ENCODE measurements at places on chromosomes 6 and 20.

GRCh38 chr6:2738373-2738979, 12.2 kb downstream of the MYLK4 start:
- peak; percentile 28 for DNase-seq

- DNase-seq, result no peak
Measured at GRCh38 chr6:145367149-145367548, 368.2 kb downstream of the EPM2A start.

DNA sequence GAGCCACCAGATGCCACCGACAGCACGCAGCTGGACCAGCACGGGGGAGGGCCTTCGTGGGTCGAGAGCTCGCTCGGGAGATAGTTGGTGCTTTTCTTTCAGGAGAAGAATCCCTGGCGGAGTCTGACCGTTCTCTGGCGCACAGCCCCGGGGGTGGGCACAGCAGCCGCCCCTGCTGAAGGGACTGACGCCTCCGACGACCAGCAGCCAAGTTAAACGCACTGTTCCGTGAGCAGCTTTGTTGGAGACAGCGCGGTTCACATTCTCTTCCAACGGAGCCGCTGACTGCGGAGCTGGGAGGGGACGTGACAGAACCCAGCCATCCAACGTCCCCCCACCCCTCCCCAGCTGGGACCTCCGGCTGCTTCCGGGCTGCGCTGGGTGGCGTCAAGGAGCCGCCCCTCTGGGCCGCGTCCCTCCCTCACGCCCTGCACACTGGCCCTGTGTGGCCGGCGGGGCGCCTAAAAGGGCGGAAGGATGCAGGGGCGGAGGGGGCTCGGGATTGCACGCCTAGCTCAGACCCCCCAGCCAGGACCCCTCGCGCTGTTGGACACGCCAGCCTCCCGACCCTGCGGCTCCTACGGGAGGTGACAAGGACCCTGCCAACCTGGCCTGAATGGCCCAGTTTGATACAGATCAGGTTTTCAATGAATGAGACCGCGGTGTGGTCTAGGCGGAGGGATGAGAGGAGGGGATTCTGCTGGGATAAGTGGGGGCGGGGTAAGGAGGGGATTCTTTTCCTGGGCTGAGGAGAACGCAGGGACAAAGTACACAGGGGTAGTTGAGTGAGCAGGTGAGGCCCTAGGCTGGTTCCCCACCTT, 36.4 kb upstream of the KHDC1 start:
- DNase-seq, result no peak

- DNase-seq, result no peak
Measured at GRCh38 chr6:151502499-151502898, 8.7 kb downstream of the CCDC170 start.

DNA sequence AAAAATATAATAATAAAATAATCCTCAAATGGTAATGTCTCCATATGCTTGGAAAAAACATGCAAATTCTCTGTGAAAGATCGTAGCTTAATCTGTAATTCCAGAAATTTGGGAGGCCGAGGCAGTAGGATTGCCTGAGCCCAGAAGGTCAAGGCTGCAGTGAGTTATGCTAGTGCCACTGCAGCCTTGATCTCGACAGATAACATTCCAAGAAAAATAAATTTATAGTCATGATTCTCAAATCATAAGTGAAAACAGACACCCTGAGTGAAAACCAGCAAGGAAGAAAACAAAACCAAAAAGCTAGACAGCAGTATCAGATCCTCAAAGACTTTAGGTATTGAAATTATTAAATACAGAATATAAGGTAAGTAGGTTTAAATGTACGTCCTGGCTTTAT, 3.8 kb upstream of the MUC21 start:
- DNase-seq, result no peak

DNA sequence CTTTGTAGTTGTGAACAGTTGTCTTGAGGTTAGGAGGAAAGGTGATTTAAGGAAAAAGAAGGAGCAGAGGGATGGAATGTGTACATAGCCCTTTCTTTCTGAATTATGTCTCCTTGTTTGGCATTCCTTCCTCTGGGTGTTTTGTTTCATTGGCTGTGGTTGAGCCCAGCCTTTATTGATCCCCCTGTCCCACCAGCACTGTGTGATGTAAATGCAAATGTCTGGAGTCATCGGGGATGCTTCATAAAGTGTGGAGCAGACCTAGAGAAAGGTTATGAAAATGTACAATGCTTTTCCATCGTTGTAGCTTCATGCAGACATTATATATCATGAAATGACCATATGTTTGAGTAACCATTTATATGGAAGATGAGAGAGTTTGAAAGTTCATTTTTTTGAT, 164.5 kb downstream of the PLCB1 start:
- DNase-seq, result no peak

GRCh38 chr20:53922901-53923314, 147.5 kb downstream of the BCAS1 start:
- no peak for DNase-seq

DNA sequence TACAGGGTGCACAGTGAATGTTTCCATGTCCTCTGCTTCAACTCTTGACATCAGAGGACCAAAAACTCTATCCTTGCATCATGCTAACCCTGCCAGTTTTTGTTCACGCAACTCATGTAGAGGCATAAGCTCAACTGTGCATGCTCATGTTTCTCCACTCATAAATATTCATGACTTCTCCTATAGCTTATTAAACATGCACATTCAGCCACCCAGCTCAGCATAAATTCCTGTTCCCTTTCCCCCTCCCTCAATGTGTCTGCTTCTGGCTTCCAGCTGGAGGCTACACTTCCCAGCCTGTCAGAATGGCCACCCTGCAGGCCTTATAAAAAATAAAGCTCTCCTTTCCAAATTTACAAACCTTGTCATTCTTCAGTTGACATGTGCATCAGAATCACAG, 154.6 kb downstream of the KIF16B start:
- DNase-seq, result no peak

GRCh38 chr20:53354314-53354713, 239.3 kb downstream of the ZNF217 start:
- DNase-seq, result no peak

DNA sequence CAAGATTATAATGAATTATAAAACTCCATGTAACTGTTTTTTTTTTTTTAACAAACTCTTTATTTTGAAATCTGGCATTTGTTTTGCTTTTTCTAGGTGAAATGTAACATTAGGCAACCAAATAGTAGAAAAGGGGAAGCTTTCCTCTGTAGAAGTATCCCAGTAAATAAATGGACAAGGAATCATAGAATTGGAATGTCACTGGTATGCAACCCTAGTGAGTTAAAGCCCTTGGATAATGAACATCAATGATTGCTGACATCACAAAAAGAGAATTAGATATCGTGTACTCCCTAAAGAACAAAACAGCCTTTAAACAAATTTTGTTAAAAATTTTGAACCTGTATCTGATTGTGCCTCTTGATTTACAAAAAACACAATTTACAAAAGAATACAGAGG, 93.9 kb upstream of the OGFRL1 start:
- DNase-seq, result no peak

DNA sequence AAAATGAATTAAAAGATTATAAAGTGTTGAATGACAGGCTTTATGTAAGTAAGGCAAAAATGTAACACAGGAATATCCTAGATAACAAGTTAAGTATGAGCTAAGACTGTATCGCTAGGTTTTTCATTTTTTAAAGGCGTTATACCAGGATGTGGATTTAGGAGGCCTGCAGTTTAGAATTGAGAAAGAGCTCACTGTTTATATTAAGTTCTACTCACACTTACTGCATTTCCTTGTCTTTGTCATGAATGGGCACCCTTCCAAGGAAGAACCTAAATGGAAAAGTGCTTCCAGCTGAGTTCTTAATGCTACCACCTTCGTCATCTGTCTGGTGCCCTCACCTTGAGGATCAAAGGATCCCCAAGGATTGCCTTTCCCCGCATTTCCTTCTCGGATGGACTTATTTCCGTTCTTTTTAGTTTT, 148.7 kb downstream of the SOX4 start:
- DNase-seq, result no peak

GRCh38 chr6:33840048-33840926, 36.5 kb upstream of the MLN start:
- no peak for DNase-seq

DNA sequence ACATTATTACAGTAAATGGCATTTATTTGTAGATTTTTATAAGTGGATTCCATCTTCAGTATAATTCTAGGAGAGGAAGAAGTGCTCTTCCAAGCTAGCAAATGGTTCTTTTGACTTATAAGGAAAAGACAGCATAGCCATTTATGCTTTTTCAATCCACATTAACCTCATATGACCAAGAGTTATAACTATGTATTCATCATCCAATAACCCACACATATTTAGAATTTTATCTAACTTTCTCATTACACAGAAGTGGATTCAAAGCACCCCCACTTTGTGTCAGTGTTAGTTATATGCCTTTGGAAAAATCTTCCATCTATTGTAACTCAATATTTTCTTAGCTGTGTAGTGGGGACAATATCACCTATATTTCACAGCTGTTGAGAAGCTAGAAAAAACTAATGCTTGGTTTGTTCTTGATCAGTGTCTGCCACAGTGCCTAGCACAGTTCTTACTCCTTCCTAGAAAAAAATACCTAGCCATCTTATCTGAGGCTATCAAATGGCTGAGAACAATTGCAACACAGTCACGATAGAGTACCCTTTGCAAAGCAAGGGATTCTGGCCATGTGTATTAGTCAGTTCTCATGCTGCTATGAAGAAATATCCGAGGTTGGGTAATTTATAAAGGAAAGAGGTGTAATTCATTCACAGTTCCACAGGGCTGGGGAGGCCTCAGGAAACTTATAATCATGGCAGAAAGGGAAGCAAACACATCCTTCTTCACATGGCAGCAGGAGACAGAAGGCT, 986.3 kb downstream of the TFAP2A start:
- no peak for DNase-seq

- DNase-seq, result peak; percentile 69
Measured at GRCh38 chr6:159134701-159135364, 34.4 kb upstream of the FNDC1 start.

DNA sequence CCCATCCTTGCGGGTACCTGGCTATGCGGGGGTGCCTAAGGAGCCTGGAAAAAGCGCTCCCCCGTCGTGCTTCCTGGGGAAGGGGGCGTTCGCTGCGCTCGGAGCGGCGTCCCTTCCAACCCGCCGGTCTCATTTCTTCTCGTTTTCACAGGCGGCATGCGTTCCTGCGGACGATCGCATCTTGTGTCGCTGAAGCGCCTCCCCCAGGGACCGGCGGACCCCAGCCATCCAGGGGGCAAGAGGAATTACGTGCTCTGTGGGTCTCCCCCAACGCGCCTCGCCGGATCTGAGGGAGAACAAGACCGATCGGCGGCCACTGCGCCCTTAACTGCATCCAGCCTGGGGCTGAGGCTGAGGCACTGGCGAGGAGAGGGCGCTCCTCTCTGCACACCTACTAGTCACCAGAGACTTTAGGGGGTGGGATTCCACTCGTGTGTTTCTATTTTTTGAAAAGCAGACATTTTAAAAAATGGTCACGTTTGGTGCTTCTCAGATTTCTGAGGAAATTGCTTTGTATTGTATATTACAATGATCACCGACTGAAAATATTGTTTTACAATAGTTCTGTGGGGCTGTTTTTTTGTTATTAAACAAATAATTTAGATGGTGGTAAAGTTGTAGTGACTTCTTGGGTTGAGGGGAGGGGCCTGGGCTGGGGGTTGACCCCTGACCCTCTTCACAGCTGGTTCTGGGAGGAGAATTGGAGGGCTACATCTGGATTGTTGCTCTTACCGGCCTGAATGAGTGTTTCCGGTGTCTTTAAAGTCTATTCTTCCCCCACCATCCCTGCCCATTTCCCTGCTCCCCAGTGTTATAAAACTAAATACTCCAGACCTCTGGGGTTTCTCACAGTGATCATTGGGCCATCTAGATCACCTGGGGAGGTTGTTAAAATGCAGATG, 1.1 kb downstream of the ID1 start:
- DNase-seq, result no peak

DNA sequence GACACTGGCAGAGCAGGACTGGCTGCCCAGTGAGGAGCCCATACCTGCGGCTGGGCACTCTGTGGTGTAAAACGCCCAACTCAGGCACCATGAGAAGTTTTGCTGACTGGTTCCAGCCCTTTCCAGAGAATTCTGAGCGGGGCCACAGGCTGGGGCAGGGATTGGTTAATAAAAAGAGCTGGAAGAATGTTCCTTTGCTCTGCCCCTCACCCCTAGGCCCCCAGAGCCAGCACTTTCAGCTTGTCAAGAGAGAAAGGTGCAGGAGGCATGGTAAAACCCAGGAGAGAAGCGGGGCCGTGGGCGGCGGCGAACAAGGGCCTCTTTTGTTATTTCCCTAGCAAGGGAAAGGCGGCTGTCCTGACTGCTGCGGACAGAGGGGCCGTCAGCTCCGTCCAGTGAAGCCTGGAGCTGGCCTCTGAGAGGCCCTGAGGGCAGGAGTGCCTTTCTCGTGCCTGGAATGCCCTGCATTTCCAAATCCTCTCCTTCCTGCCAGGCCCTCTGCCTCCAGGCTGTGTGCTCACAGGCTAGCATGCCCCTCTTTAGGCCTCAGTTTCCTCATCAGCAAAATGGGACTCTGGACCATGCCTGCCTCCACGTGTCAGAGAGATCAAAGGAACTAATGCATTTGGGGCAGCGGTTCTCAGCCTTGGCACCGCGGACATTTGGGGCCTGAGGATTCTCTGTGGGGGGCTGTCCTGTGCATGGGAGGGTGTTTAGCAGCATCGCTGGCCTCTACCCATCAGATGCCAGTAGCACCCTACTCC, 12.9 kb downstream of the SLC13A3 start:
- no peak for DNase-seq

DNA sequence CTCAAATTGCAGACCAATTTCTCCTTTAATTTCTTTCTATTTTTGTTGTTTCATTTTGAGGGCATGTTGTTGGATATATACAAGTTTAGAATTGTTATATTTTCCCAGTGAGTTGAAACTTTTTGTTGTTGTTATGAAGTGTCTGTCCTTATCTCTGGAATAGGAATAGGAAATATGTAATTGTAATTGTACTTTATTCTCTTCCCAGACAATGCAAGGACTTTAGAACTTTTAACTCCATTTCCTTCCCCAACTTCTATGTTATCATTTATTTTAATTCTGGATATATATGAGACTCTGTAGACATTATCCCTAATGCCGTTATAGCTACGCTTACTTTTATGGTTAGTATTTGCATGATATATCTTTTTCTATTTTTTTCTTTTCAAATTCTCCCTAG, 12.4 kb downstream of the SERPINB1 start:
- no peak for DNase-seq

DNA sequence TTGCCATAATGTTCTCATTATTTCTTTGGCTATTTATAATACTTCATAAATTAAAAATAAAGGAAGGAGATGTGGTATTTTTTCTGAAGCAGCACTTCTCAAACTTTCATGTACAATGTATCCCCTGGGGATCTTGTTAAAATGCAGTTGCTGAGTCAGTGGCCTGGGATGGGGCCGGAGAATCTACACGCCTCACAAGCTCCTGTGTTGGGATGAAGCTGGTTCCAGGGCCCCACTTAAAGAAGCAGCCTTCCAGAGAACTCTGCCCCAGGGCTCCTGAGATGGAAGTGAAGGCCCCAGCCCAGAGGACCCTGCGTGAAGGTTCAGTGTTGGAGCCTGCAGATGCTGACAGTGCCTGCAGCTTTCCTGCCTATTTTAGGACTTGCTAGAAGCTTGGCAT, 40.1 kb upstream of the SLC23A2 start:
- no peak for DNase-seq

- DNase-seq, result no peak
Measured at GRCh38 chr6:9136141-9136822, 700.9 kb upstream of the SLC35B3 start.

GRCh38 chr20:18852318-18852717, 38.7 kb downstream of the SCP2D1 start:
- no peak for DNase-seq
